Activated CD4-positive, alpha-beta T cell treated with anti-CD3 and anti-CD28 coated beads, Interleukin-2, amount 50 U/mL, for 48 hours (primary cell): ENCODE measurements at places on chromosomes 2 and 18.

DNA sequence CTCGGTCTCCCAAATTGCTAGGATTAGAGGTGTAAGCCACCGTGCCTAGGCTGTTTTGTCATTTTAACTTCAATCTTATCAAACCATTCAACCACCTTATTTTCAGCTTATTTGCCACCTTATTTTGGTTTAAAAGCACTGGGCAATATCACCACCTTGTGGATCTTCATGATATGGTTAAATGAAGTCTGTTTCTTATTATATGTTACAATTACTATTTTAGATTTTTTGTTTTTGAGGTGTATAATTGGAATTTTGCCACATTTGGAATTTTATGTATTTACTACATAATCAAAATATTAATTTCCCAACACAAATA, 43.8 kb upstream of the SCN9A start:
- no peak for DNase-seq

DNA sequence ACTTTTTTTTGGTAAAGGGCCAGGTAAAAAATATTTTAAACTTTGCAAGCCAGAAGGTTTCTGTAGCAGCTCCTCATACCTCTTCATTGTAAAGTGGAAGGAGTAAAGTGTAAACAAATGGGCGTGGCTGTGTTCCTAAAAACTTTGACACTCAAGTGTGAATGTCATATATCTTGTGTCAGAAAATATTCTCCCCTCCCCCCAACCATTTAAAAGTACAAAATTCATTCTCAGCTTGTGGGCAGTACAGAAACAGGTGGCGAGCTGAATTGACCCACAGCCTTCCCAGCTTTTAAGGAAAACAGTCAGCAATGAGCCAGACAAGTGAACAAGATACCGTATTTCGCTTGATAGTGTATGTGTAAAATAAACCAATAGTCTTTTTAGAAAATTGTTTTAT, 4.0 kb downstream of the YPEL5 start:
- no peak for DNase-seq

DNA sequence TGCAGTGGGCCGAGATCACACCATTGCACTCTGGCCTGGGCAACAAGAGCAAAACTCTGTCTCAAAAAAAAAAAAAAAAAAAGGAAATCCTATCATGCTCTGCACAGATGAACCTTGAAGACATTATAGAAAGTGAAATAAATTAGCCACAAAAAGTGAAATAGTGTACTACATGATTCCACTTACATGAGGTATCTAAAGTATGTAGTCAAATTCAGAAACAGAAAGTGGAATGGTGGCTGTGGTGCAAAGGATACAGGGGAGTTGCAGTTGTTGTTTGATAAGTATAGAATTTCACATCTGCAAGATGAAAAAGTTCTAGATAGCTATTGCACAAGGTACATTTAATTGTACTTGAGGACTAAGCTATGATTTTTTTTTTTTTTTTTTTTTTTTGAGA, 5.2 kb downstream of the ZRANB3 start:
- DNase-seq = no peak

GRCh38 chr2:167756446-167756845, 490.9 kb downstream of the STK39 start:
- no peak for DNase-seq

DNA sequence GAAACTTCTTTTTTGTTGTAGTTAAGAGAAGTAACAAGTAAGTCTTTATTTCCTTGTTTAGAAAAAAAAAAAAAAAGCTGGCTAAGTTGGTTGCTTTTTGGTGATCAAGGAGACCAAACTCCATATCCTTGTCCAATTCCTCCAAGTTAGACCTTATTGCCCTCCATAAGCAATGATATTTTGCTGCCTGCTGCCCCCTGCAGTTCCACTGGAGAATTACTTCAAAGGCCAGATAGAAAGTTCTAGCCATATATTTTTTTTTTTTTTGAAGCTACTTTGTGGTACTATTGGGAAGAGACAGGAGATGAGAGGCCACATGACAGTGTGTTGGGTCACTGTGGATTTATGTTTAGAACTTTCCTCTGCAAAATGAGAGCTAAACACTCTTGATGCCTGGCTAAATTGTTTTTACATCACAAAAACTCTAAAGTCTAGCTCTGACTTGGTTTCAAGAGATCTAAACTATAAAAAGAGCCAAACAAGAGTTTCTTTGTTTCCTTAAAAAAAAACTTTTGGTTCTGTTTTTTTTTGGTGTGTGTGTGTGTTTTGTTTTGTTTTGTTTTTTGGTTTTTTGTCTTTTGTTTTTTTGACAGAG, 80.7 kb upstream of the RASGRP3 start:
- peak; percentile 73 for DNase-seq

- DNase-seq = no peak
Measured at GRCh38 chr2:229313591-229313990, 42.5 kb upstream of the PID1 start.

- no peak for DNase-seq
Measured at GRCh38 chr2:39433586-39434195, 3.4 kb downstream of the MAP4K3 start.

GRCh38 chr2:176812246-176812775, 400.3 kb upstream of the HNRNPA3 start:
- no peak for DNase-seq

DNA sequence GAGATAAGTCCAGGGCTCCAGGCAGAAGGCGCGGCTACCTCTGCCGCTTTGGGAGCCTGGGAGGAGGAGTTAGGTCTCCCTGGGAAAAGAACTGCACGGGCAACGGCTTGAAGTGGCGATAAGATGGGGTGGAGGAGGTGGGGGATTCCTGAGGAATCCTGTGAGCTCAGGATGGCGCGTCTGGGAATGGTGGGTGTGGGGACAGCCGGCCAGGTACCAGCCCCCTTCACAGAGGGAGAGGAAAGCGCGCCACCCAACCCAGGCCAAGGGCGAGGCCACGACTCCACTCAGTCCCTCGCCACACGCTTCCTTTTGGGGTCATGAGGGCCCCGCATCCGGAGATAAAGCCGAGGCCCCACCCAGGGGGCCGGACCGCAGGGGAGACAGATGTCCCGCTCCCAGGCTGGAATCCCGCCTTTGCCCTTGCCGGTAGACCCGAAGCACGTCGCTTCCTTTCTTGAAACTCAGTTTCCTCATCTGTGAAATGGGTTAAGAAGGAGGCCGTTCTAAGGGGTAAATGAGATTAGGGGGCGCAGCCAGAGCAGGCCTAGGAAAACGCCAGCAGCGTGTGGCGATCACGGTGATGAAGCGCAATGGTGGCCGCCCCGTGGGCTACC, 1.7 kb upstream of the CTDSP1 start:
- DNase-seq = peak; percentile 70

GRCh38 chr2:200356857-200357384, 50.4 kb downstream of the SPATS2L start:
- DNase-seq = no peak

- DNase-seq = no peak
Measured at GRCh38 chr2:24809316-24810007, 16.2 kb downstream of the CENPO start.

DNA sequence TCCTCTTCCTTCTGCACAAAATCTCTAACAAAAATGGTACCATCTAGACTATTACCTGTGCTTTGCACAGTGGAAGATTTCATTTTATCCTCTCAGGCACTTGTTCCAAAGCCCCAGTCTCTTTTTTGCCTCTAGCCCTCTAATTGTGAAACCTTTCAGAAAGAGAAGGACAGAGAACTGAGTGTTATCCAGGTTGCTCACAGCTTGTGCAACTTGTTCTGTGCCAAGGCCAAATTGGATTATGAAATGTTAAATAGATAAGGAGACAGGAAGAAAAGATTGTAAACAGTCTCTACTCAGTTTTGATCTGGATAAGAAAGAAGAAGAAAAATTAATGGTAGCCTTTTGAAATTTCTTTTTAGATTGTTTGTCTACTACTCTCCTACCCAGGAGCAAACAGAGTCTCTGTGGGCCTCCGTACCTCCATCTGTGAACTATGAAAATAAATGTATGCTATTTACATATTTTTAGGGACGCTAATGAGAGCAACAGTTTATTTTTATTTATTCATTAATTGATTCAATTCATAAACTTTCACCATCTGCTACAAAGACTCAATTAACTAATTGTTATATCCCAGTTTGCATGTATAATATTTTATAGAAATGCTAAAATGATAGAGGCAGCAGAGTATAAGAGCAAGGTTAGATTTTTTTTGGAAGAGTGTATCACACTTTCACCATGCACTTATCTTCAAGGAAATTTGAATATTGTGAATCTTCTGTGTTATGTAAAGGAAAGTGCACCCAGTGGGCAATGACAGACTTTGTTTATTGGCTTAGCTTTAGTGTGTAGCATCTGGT, 339.0 kb upstream of the ETAA1 start:
- no peak for DNase-seq

GRCh38 chr2:116819355-116819754, 995.1 kb upstream of the DDX18 start:
- no peak for DNase-seq

DNA sequence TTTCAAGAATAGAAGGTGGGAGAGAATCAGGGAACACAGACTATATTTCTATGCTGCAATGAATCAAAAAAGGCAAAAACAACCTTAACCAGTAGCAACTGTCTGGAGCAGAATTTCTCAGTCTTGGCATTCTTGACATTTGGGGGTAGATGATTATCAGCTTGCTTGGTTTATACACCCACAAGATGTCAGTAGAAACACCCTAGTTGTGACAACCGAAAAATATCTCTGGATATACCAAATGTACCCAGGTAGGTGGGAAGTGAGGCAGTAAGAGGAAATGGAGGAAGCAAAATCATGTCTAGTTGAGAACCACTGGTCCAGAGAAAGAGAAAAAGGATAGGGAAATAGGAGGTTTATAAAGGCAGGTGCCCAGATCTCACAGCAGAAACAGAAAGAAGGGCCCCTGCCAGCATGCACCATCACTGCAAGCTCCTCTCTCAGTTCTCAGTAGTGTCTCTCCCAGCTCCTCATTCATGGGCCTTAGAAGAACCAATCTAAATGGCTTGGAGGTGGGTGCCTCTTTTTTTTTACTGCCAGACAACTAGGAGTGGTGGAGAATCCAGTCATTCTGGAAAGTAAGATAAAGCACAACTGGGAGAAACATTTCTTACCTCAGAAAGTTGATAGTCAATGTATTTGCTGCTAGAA, 50.4 kb downstream of the MBD2 start:
- peak; percentile 28 for DNase-seq

GRCh38 chr2:100628506-100628905, 65.7 kb downstream of the PDCL3 start:
- DNase-seq = no peak

- no peak for DNase-seq
Measured at GRCh38 chr2:1664698-1665097, 79.6 kb downstream of the PXDN start.

GRCh38 chr2:70519453-70519852, 34.2 kb downstream of the TGFA start:
- DNase-seq = no peak

GRCh38 chr18:6747646-6748045, 18.1 kb downstream of the ARHGAP28 start:
- no peak for DNase-seq

GRCh38 chr2:101758001-101758400, 60.5 kb downstream of the MAP4K4 start:
- DNase-seq = no peak

DNA sequence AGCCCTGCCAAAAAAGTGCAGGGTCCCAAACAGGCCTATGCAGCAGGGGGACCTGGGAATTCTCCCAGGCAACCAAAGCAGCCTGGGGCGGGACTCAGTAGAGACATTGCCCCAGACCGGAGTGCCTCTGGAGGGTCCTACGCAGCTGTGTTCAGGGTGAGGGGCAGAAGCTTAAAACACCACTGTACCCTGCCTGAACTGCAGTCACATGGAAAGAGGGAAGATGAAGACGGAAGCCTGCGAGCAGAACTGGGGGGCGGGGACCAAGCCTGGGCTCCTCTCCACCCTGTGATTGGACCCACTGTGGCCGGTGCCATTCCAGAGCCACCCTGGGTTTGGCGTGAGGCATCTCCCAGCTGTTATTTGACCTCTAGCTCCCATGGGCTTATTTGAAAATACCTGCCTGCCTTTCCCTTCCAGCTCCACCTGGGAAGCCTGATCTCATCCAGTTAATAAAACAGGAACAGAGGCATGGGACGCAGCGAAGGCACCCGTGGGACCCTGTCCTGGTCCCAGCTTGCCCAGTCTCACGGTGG, 183.1 kb downstream of the SMAD2 start:
- DNase-seq = no peak

GRCh38 chr2:19806131-19806530, 95.7 kb downstream of the TTC32 start:
- DNase-seq = no peak

- no peak for DNase-seq
Measured at GRCh38 chr2:59879700-59880131, 673.7 kb downstream of the BCL11A start.

GRCh38 chr18:9113468-9114149, 11.1 kb downstream of the NDUFV2 start:
- no peak for DNase-seq

- DNase-seq = no peak
Measured at GRCh38 chr2:53896864-53897263, 37.1 kb upstream of the GPR75 start.

DNA sequence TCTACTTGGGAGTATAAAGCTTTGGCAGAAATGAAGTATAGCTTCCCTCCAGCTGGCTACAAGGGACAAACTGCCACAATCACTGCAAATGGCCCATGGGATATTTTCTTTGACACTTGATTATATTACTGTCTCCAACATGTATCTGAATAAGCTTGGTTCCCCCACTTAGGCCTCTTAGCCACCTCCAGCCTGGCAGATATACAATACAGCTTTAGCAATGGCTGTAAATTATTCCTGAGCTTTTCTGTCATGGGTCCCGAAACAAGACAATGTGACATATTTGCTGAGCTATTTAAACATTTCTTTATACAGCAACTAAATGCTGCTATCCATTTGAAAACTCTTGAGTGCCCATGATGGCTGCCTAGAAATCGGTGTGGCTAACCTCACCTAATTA, 406.2 kb downstream of the SUCLG1 start:
- DNase-seq = no peak

- DNase-seq = peak; percentile 71
Measured at GRCh38 chr2:25309402-25309801, 32.3 kb downstream of the DNMT3A start.

- DNase-seq = no peak
Measured at GRCh38 chr2:188076149-188077056, 215.3 kb upstream of the GULP1 start.

- DNase-seq = no peak
Measured at GRCh38 chr2:65914244-65914786, 481.9 kb upstream of the SPRED2 start.

- no peak for DNase-seq
Measured at GRCh38 chr18:28124131-28125029, 52.5 kb downstream of the CDH2 start.

DNA sequence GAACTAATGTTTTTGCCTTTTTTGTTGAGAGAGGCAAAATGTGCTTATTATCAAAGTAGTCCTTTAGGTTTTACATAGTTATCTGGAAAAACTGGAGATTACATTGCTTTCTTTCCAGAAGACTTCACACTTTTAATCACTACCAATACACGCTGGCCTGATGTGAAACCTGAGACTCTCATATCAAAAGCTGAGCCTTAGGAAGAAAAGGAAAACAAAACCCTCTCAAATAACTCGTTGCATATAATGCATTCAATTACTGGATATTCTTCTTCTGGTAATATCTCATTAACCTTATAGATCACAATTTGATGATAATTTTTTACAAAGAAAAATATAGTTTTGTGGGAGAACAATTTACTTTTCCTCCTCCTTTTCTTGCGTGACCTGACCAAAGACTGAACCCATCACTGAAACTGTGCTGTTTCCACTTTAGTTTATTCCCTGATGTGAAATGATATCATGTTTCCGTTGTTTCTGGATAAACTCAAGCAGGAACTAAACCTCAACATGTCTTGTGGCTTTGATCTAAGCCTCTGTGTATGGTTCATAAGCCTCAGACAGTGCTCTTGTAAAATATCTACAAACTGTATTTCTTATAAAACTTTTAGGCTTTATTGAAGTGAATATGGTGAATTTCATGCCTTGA, 332.4 kb downstream of the GULP1 start:
- no peak for DNase-seq
